ENCODE measurements at places on chromosomes 5 and 9.

DNA sequence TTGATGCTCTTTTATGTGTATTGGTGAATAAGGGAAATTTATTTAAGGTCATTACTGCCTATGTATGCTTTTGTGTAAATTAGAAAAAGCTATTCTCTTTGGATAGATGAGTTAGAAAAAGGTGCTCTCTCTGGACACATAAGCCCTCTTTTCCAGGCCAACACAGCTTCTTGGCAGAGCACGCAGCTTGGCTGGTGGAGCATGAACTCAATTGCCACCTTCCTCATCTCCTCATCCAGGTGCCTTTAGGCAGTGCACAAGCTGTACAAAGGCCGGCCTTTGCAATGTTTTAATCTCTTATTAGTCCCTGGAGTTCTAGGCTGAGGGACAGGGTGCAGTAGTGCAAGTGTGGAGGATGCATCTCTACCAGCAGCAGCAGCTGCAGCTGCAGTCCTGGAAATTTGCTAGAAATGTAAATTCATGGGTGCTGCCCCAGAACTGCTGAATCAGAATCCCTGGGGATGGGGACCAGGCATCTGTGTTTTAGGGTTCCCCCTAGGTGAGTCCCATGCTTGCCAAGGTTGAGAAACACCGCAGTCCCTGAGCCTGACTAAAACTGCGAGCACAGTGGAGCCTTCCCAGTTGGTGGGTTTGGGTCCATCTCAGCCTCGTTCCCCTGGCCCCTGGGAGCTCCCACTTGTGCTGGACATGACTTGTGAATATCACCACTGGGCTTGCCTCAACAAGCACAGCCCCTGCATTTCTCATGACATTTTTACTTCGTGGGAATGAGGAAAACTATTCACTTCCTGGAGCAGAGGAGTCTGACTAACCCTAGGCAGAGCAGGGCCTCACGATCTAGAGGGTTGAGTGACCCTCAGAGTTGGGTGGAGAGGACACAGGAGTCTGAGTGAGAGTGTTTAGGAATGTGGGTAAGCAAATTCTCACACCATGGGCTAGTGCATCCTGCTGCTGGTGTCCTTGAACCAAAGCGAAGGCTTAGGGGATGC, 272.3 kb downstream of the ZSWIM6 start:
- no peak for DNase-seq

GRCh38 chr9:99628285-99628684, 193.4 kb upstream of the NR4A3 start:
- no peak for DNase-seq

DNA sequence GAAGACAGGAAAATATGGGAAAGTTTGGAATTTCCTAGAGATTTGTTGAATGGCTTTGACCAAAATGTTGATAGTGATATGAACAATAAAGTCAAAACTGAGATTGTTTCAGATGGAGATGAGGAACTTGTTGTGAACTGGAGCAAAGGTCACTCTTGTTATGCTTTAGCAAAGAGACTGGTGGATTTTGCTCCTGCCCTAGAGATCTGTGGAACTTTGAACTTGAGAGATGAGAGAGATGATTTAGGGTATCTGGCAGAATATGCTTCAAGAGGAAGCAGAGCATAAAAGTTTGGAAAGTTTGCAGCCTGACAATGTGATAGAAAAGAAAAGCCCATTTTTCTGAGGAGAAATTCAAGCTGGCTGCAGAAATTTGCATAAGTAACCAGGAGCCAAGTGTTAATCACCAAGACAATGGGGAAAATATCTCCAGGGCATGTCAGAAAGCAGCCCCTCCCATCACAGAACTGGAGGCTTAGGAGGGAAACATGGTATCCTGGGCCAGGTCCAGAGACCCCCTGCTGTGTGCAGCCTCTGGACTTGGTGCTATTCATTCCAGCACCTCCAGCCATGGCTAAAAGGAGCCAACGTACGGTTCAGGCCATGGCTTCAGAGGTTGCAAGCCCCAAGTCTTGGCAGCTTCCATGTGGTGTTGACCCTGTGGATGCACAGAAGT, 114.3 kb upstream of the STARD4 start:
- no peak for DNase-seq

GRCh38 chr5:93294199-93294598, 286.8 kb downstream of the NR2F1-AS1 start:
- no peak for DNase-seq

GRCh38 chr5:63240063-63240755, 661.6 kb downstream of the LRRC70 start:
- no peak for DNase-seq

- DNase-seq: no peak
Observed at GRCh38 chr9:86035827-86036440, 63.4 kb downstream of the GOLM1 start.

DNA sequence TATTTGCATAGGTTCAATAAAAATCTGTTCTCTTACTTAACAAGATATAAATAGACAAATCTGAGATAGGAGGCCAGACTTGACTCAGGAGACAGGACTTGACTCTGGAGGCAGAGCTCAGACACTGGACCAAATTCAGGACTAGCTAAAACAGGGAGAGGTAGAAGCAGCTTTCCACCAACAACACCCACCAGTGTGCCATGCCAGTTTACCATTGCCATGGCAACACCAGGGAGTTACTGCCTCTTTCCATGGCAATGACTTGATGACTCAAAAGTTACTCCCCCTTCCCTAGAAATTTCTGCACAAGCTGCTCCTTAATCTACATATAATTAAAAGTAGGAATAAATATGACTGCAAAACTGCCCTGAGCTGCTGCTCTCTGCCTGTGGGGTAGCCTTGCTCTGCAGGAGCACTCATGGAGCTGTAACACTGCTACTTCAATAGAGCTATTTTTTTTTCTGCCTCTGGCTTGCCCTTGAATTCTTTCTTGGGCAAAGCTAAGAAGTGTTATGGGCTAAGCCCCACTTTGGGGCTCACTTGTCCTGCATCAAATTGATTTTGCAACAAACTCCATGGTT, 473.0 kb downstream of the PLK2 start:
- DNase-seq: no peak

- DNase-seq: no peak
Observed at GRCh38 chr5:125489146-125489545, 742.7 kb upstream of the ZNF608 start.

DNA sequence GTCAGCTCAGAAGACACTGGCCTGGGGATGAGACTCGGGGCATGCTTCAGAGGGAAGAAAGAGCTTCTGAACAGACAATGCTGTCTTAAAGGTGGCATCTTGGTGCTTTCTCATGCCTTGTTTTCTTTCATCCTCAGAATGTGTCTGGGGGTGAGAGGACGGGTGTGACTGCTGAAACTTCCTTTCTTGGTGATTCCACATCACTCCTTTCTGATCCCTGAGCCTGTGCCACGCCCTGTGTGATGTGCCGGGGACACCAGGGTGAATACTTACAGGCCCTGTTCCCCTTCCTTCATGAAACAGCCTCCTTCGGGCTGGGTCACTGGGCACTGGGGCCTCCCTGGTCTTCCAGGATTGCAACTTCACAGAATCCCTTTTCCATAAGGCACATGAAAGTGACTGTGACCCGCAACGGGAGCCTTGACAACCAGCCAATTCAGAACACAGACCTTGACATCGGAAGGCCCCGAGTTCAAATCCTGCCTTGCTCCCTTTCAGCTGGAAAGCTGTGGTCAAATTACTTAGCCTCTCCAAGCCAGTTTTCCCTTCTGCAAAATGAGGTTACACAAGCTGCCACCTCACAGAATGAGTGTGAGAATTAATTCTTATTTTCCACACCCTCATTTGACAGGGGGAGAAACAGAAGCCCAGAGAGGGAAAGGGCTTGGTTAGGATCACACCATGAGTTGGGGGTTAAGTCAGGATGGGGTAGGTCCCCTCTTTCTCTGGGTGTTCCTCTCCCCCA, 44.1 kb upstream of the IL17B start:
- no peak for DNase-seq

- DNase-seq: no peak
Observed at GRCh38 chr9:114124138-114124537, 25.0 kb upstream of the KIF12 start.

GRCh38 chr9:113261917-113262671, 13.3 kb downstream of the CDC26 start:
- no peak for DNase-seq

- no peak for DNase-seq
Observed at GRCh38 chr9:73118286-73118685, 33.4 kb upstream of the ANXA1 start.

DNA sequence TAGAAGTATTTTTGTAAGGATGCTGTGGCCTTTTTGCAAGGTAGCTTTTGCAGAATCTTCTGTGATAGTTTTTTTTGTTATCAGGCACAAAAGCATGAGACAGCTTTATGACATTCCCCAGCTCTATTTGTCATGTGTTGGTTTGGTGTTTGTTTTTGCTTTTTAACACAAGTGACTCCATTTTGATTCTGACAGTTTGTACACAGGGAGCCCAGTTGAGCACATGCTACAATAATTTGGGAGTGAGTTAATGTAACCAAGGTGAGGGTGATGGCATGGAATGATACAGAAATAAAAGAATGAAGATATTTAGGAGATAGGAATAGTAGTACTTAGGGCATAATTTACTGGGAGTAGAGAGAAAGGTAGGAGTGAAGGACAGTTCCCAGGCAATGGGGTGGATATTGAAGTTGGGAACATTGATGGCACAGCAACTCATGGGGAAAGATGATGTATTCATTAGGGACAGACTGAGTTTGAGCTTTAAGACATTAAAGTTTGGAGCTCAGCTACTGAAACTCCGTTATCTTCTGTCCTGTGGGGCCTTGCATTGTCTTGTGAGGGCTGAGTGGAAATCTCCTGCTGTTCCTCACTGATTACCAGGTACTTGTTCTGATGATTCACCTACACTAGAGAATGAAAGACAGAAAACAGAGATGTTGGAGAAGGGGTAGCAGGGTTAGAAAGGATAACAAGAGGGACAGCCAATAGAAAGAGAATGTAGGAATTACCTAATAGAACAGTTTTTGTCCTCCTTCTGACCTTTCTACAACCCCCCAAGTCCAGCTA, 88.3 kb upstream of the CCDC112 start:
- no peak for DNase-seq

DNA sequence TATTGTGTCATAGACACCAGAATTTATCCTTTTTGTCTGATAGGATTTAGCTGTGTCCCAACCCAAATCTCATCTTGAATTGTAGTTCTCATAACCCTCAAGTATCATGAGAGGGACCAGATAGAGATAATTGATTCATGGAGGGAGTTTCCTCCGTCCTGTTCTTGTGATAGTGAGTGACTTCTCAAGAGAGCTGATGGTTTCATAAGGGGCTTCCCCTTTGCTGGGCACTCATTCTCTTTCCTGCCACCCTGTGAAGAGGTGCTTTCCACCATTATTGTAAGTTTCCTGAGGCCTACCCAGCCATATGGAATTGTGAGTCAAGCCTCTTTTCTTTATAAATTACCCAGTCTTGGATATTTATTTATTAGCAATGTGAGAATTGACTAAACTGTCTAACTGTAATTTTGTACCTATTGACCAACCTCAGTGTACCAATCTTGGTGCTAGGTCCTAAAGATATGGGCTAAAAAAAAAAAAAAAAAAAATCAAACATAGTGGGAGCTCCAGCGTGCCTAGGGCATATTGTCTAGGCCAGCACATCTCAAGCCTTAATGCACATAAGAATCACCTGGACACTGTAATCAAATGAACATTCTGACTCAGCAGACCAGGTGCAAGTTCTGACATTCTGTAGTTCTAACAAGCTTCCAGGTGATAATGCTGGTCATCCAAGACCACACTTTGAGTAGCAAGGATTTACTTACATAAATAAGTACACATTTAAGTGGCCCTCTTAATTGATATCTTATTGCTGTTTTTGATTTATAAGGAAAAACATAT, 30.5 kb downstream of the ST8SIA4 start:
- DNase-seq: peak; percentile 56

- DNase-seq: no peak
Observed at GRCh38 chr5:8230868-8231267, 361.9 kb downstream of the MTRR start.

DNA sequence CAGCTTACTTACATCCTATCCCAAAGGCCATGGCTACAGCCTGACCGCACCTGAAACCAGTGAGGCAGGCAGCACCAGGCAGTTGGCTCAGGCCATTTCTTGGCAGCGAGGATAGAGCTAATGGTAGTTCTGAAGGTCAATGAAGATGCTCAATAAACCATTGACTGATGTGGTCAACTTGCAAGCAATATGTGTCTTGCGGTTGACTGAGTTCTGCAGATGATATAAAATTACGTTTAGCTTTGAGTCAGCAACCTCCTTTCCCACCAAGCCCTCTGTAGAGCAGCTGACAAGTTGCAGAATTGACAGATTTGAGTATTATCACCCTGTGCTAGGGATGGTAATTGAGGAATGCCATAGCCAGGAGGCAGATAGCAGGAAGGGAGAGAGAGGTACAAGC, 189.0 kb upstream of the PUM3 start:
- no peak for DNase-seq

- no peak for DNase-seq
Observed at GRCh38 chr9:114008667-114009410, 69.3 kb downstream of the AMBP start.

GRCh38 chr9:131633491-131634031, 88.2 kb downstream of the PRRT1B start:
- DNase-seq: no peak

DNA sequence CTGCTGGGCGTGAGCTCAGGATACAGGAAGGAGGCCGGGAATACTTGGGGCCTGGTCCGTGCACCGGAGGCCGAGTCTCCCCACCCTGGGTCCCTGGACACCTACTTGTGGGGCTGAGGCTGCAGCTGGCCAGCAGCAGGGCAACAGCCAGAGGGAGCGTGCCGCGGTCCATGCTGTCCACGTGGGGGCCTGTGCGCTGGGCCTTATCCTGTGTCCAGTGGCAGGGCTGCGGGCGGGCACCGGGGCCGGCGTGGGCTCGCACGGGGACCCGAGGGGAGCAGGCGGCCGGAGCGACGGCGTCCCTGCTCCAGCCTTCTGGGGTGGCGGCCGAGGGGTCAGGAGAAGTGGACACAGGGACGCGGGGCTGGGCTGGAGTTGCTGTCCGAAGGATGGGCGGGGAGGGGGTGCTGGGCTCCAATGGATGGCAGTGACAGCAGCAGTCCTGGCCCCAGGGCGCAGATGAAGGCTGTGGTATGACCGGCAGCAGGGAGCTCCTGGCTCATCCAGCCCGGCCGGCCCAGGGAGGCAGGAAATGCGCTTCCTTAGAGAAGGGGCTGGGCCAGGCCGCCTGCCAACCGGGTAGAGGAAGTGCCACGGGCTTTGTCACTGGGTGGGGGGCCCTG, at the start of gene ENG:
Gene ENG, minus strand, starts transcription at position 475 of the 623 bp plus-strand sequence. Its CDS starts 303 bp downstream, at position 172.
- no peak for DNase-seq

- no peak for DNase-seq
Observed at GRCh38 chr5:57538341-57538955, 55.8 kb upstream of the ACTBL2 start.
